ENCODE measurements at places on chromosomes 13 and 19.
A peak's percentile ranks its signal among the peaks of the same experiment; 100 is the strongest.

- DNase-seq = no peak
Measured at GRCh38 chr19:6138511-6138910, 3.0 kb downstream of the ACSBG2 start.

- DNase-seq = no peak
Measured at GRCh38 chr19:5128251-5128935, 159.5 kb downstream of the KDM4B start.

- no peak for DNase-seq
Measured at GRCh38 chr13:72101768-72102400, 234.9 kb upstream of the DACH1 start.

DNA sequence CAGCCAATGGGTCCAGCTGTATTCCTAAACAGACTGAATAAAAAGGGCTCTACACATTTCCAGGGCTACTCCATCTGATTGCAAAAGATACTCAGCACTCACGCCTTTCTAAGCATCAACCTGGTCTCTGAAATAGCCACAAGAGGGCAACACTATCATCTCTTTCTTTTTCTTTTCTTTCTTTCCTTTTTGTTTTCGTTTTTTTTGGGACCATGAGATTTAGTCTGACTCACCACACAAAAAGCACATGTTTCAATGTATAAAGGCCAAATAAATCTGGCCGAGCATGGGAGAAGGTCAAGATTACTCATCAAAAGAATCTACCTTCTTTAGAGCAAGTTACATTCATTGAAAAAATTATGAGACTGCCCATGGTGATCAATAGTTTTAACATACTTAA, 805.6 kb upstream of the ARGLU1 start:
- peak; percentile 66 for DNase-seq

DNA sequence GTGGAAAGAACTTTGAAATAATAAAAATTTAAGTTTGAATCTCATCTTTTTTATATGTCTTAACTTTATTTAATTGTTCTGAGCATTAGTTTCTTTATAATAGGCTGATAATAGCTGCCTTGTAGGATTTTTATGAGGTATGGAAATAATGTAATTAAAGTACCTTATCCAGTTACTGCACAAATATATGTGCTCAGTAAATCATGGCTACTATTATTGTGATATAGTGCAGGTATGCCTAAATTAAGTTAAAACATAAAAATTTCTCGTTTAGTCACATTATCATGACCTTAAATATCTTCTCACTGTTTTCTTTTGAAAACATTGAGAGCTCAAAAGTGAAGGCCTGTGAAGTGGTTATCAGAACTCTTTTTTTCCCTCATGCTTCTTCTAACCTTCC, 62.9 kb downstream of the NDFIP2 start:
- DNase-seq = no peak

- DNase-seq = no peak
Measured at GRCh38 chr13:102913914-102914313, 68.1 kb downstream of the ERCC5 start.

Data from midbrain (tissue), 1 donor.